ENCODE measurements at places on chromosomes 7 and 10. TPM values are rescaled to one million over a fixed set of nuclear protein-coding genes. Genes with fewer than 3 reads are reported as not detected.

The HTRA1 gene
- not detected for total RNA-seq

GRCh38 chr10:29028486-29028885 lies 260.4 kb upstream of the LYZL1 start:
- no peak for DNase-seq

GRCh38 chr10:128896963-128897362 lies 570.1 kb upstream of the MGMT start:
- no peak for DNase-seq

DNA sequence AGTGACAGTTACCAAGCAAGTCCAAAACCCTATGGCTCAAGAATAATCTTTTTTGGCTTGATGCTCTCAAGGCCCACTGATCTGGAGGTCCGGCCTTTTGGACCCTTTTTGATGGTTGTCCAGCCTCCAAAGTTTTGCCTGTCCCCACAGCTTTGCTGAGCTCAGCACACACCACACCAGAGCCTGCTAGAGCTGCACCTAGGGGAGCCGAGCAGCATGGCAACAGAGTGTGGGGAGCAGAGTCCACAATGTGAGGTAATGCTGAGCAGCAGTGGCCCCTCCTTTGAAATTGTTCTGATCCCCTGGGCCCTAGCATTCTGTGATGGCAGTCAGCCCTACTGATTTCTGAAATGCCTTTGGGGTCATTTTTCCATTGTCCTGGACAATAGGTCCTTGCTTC lies 9.3 kb downstream of the GIMAP7 start:
- DNase-seq = no peak

The PRSS37 gene
- not detected for total RNA-seq

The MET gene
- 123 TPM for total RNA-seq

DNA sequence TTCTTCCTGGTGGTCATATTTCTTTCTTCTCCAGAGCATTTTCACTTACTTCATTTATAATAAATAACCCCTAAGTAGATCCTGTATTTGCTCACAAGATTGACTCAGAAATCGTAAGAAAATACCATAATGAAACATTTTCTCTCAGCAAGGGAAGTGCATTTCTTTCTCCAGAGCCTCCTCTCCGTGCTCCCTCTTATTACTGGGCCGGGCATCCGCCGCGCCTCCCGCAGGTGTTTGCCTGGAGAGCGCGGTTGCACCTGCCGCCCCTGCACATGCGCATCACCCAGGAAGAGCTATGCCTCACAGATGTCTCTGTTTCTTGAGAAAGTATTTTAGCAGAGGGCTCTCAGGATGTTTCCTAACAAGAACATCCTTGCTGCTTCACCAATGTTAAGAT lies 509.2 kb downstream of the TCERG1L start:
- no peak for DNase-seq

The ATRNL1 gene
- total RNA-seq = not detected

The STOX1 gene
- total RNA-seq = 0.69 TPM

- DNase-seq = no peak
These were observed 6.3 kb downstream of the WNT16 start for GRCh38 chr7:121334875-121335648.

DNA sequence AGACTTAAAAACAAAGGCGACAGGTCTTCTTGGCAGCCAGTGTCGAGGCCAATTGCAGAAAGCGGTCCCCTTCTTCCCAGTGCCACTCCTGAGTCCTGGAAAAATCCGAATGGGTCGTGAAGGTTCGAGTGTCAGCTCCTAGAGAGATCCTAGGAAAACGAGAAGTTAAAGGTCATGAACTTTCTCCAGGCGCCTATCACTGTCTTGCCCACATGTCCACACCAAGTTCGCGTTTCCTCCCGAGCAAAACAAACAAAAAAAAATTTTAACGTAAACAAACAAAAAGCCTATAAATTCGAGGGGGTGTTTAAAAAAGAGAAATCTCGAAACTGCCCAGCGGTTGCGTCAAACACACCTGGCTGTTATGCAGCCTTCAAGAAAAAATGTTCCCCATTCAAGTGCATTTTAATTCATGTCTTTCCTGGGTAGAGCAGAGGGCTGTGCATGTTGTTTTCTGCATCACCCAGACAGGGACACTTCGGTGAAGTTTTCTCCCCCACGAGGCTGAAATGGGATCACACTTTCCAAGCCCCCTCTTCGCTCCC lies 1.5 kb downstream of the ARHGAP21 start:
- peak; percentile 46 for DNase-seq

Data from HT-29 (cell line).